8988T (cell line): ENCODE measurements at places on chromosomes 5 and 9.

- no peak for DNase-seq
Observed at GRCh38 chr9:130858739-130859705, 24.0 kb downstream of the ABL1 start.

DNA sequence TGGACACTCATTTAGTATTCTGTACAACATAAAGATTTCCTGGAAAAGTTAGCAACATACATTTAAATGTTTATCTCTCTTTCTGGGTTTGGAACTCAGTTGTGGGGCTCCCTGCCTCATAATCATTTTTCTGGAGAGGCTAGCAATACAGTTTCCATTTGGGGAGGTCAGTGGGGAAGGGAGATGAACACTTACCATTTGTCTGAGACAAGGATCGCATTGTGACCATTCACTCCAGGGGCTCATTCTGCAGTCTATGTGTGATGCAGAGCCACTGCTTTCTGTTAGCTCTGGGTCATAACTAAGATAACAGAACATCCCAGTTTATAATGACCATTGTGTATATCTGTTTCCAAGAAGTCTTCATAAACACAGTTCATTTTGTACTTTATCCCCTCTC is 22.4 kb downstream of the C9 start:
- DNase-seq: no peak

DNA sequence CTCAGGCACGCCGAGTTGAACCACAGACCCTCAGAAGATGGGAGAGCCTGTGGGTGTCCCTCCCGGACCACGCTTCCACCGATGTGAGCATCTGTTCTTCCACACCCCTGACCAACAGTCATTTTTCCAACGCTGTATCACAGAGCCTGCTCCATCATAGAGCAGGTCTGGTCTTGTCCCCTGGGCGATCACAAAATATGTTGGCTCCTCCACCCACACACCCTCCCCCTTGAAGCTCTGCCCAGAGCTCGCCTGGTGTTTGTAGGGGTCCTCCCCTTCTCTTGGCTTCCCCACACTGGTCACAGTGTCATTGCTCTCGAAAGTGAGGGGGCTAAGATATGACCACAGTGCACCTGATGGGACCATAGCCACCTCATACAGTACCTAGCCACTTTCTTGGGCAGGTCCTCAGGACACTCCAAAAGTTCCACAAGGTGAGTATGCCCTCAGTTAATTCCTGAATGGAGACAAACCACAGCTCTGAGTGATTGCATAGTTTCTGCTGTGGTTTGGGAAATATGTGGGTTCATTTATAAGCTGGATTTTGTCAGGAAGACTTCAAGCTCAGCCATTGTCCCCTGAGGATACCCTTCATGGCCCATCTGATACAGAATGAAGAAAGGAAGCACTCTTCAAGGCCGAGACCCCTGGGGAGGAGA is 3.5 kb upstream of the ZNF618 start:
- no peak for DNase-seq

GRCh38 chr5:135543001-135543484 is 7.3 kb upstream of the NEUROG1 start:
- DNase-seq: no peak

DNA sequence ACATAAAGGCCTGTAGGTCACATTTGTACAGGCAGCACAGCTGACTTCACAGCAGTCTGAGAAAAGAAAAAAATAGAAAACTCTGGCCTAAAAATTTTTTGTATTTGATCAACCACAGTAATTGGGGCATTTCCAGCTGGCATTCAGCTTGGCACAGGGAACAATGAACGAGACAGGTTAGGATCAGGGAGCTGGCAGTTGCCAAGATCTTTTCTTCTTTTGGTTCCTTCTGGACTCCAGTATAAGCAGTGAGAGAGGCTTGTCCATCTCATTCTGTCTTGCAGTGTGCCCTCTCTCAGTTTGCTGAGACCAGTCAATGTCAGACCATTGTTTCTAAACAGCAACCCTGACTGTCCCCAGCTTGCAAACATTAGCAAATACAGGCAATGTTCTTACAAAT is 601.1 kb downstream of the TLR4 start:
- no peak for DNase-seq

GRCh38 chr9:115262952-115263351 is 145.0 kb upstream of the TNC start:
- no peak for DNase-seq

DNA sequence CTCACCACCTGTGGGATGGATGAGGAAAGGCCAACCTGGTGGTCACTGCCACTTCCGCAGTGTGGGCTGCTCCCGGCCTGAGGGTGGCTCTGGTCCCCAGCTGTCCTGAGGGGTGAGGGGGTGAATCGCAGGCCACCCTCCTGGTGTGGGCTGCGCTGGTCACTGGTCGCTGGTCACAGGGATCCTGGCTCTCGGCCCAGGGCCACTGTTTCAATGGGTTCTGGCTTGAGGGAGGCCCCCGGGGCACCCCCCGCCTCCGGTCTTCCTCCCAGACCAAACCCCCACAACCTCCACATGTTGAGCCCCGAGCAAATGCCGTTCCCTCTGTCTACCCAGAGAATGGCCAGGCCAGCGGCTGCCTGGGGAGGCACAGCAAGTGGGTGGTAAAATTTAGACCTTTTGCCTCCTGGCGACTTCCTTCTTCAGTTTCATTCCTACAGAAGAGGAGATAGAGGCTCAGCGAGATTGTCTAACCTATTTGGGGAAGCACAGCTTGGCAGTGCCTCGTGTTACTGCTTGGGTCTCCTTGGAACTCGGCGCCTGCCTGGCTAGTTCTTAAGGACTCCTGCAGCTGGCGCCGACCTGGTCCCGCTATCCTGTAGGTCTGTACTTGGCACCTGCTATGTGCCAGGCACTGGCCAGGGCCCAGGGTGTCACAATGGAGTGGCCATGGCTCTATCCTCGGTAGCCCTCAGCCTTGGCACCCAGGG is 48.2 kb downstream of the RXRA start:
- DNase-seq: no peak

- no peak for DNase-seq
Observed at GRCh38 chr5:168656633-168657032, 77.5 kb upstream of the PANK3 start.

DNA sequence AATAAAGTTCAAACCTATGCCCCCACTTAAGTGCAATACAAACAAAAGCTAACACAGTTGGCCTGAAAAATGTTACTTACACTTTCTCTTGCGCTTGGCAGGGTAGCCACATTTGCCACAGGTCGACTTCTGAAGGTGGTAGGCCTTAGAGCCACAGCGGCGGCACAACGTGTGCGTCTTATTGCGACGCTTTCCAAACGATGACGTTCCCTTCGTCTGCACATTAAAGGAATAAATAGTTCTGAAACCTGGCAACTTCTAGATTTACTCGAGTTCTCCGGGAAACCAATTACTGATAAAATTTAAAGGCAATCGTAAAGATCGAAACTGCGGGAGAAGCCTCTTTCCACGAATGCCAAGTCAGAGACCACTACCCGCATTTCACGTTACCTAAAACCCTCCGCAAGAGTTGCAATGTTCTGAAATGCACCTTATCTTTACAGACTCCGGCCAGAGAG is 602 bp downstream of the RPL37 start:
- DNase-seq: no peak

- no peak for DNase-seq
Observed at GRCh38 chr5:131218392-131218791, 45.5 kb upstream of the CDC42SE2 start.

DNA sequence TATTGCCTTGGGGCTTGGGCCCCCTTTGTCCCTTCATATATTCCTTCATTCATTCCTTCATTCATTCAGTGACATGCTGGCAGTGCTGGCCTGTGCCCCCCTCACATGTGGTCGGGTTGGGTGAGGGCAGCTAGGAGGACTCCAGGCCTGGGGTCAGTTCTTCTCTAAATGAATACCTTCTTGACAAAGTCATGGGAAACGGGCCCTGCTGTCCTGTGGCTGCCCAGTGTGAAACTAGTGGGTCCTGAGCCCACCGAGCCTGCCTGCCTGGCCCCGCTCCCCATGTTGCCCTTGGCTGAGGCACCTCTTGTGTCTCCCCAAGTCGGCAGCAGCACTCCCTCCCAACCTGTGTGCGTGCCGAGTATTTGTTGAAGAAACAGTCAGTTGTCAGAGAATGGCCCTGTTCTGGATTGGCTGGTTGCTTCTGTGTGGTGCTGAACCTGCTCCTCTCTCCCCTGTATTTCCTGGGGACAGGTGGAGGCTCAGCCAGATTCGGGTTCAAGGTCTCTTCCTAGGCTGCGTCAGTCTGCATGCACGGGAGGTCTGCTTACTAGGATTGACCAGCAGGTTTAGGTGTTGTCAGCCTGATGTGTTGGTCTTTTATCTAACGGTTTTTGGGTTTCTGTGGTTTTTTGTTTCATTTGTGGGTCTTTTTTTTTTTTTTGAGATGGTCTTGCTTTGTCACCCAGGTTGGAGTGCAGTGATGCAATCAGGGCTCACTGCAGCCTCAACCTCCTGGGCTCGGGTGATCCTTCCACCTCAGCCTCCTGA is 3.0 kb upstream of the CEL start:
- DNase-seq: no peak

GRCh38 chr5:68780299-68780955 is 313.4 kb upstream of the SLC30A5 start:
- no peak for DNase-seq
